ENCODE measurements at places on chromosomes 6 and 20. TPM values are rescaled to one million over a fixed set of nuclear protein-coding genes. Genes with fewer than 3 reads are reported as not detected.

KIAA0408 gene
- 40.7 TPM for total RNA-seq

CLVS2 gene
- 1.3 TPM for total RNA-seq

TMEM217 gene
- total RNA-seq = 0.82 TPM

MDFI gene
- total RNA-seq = 64.2 TPM

KHDC1L gene
- total RNA-seq = not detected

DNA sequence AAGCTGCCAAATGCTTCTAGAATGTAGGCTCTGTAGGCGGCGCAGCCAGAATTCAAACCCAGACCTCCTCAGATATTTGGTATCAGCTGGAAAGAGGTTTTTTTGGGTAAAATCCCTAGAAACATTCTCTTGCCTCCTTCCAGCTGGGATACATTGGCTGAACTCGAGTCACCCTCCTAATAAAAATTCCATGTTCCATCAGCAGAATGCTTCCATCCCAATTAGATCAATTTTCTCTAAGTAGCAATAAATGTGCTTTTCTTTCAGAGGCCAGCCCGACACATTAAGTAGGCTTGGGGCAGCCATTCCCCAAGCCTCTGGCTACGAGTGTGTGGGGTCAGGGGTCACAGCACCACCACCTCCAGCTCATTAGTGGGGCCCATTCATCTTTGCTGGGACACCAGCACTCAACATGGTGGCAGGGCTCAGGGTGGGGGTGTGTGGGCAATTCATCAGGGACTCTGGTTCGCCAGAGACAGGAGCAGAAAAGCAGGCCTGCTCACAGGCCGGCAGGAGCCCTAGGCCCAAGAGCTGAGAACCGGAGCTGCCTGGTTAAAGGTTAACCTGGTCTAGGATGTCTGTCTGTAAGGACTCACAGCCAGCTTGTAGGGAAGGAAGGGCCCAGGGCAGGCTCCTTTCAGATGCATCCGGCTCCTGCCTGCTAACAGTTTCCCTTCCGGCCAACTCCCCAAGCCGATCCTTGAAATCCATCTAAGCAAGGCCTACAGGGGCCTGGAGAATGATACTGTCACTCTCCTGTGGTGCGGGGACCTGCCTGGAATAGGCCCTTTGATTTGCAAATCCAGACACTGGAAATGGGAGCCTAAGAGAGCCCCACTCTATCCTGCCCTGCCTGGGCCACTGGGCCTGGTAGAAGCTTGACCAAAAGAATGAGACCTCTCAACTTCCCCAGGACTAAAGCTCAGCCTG, 159.1 kb upstream of the TOP1 start:
- H3K27me3 ChIP-seq = no peaks in the 10 kb centered on the region
- H3K4me3 ChIP-seq = no peak overlapping the region
- no peak overlapping the region for H3K27ac ChIP-seq
- DNase-seq = no peak

DNA sequence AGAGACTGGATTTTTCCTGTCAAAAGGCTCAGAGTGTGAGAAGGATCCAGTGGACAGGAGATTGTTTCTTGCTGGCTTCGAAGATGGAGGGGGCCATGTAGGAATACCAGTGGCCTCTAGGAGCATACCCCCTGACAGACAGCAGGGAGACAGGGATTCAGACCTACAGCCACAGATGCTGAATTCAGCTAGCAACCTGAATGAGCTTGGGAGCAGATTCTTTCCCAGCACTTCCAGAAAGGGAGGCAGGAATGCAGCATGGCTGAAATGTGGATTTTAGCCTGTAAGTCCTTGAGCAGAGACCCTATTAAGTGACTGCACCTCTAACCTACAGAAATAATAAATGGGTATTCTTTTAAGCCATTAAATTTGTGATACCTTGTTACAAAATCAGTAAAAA, 44.6 kb downstream of the STXBP5 start:
- no peaks in the 10 kb centered on the region for H3K27me3 ChIP-seq
- peak overlapping the region; percentile 60 for H3K27ac ChIP-seq
- H3K4me1 ChIP-seq = peaks cover 27% of the 10 kb centered on the region
- no peak for DNase-seq
- no peak overlapping the region for H3K4me3 ChIP-seq

DNA sequence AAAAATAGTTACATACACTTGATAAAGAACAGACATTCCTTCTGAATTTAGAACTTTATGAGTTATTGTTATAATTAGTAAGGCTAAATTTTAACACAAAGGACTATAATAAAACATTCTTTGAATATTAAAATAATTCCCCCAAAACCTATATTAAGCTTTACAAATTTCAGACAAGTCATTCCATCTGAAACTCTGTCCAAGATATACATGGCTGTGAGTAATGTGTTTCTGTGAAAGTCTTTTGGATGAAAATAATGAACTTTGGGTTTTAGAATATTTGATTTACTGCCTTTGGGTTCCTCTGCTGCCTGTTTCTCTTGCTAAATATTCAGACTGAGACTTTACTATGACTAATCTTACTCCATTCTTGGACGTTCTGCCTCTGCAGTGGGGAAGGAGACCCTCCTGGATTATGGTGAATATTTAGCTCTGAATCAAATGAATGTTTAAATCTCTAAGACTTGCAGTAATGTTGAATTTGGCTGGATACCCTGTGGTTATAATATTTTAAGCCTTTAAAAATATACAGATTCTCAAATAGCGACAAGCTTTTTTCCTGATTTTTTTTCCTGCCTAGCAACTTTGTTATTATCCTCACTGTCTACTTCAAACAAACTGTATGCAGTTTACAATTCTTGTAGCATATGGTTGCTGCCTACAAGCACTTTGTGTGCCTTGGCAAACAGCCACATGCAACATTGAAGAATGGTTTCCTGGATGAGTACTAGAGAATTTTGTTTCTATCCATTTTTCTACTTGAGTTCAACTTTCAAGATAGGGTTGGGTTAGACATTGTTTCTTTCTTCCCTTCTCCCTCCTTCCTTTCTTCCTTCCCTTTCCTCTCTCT, 51.4 kb downstream of the TXLNB start:
- H3K36me3 ChIP-seq = no peaks in the 10 kb centered on the region
- no peak overlapping the region for H3K27ac ChIP-seq
- H3K4me3 ChIP-seq = no peak overlapping the region
- no peaks in the 10 kb centered on the region for H3K27me3 ChIP-seq
- no peaks in the 10 kb centered on the region for H3K4me1 ChIP-seq
- no peak for DNase-seq

Measured in neural crest cell (in vitro differentiated cells).